HT1080 (cell line): ENCODE measurements at places on chromosomes 1 and 21. TPM values are rescaled to one million over a fixed set of nuclear protein-coding genes. Genes with fewer than 3 reads are reported as not detected.

Gene PYHIN1
- total RNA-seq: 0.26 TPM in 1 of 2 replicates, not detected in the other

Gene STUM
- not detected in 2 replicates for total RNA-seq

Gene ISG15
- 48.6 and 53.3 TPM in 2 replicates for total RNA-seq

Gene ADGRL4
- 52.1 and 63.2 TPM in 2 replicates for total RNA-seq

Gene RGL1
- total RNA-seq: 3.9 and 4.2 TPM in 2 replicates

Gene GJA5
- not detected in 2 replicates for total RNA-seq

Gene FBLIM1
- 80.6 and 82.6 TPM in 2 replicates for total RNA-seq

Gene MCOLN2
- 13.1 and 14.9 TPM in 2 replicates for total RNA-seq

Gene PSEN2
- total RNA-seq: 24.5 and 29.1 TPM in 2 replicates

- DNase-seq: no peak
These were observed 30.7 kb downstream of the EIF2D start for GRCh38 chr1:206581571-206581981.

DNA sequence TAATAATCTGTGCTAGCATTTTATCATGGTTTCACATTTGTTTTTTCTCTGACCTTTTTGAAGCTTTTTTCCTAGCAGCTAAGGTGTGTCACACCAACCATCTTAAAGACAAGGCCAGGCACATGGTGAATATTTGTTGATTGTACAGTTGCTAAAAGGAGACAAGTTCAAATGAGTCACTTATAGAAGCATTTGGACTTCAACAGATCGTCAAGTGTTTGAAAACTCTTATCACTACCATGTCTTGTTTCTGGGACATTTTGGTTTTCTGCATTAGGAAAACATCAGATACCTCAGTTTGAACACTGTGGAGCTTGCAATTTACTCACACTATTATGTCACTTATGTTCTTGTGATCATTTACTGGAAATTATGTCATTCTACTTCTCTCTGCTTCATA lies 407.3 kb downstream of the USP25 start:
- no peak for DNase-seq

DNA sequence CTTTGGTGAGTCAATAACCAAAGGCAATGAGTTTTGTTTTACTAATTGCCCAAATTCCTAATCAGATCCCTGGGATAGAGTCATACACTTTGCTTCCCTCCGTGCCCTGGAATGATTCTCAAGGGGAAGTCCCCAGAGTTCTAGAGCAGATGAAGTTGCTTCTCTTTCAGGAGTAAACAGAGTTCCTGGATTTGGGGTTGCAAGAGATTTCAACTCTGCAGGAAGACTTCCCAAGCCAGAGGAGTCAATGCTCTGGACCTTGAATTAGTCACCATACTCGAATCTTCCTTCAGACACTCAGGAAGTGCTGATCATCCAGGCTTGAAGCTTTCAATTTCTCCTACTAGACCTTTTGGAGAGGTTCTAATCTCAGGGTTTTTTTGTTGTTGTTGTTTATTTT lies 39.6 kb downstream of the FCER1A start:
- peak; percentile 32 for DNase-seq

DNA sequence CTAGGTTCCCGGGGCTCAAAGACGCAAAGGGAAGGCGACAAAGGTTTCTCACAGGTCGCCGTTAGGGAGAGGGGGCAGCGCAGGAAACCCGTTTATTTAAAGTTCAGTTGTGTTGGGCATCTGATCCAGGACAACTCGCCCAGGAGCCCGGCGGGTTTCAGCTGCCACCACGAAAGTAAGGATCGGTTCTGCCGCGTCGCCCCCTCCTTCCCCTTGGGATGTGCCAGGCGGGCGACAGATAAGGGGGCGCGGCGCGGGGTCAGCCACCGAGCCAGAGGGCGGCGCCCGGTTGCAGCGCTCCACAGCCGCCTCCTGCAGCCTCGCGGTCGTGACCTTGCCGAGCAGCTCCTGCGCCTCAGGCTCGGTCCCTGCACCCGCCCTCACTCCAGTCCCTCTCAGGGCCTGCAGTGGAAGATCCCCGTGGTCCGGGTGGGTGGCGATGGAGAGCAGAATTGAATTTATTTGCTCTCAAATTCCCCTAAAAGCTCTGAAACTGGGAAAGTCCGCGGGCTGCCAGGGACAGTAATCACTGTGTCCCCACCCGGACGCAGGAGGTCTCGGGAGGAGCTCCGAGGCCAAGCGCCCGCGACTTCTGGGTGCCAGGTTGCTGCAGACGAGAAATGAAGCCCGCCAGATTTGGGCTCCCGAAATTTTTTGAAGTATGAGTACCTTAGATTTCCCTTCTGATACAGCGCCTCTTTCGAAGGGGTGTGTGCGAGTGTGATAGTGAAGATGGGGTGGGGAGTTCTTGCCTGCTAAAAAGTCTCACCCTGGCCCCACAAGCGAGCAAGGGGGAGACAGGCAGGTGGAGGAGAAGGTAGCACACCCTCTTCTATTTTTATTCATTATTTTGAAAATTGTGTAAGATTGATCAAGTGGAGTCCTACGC lies 28.4 kb upstream of the NFIA start:
- no peak for DNase-seq

DNA sequence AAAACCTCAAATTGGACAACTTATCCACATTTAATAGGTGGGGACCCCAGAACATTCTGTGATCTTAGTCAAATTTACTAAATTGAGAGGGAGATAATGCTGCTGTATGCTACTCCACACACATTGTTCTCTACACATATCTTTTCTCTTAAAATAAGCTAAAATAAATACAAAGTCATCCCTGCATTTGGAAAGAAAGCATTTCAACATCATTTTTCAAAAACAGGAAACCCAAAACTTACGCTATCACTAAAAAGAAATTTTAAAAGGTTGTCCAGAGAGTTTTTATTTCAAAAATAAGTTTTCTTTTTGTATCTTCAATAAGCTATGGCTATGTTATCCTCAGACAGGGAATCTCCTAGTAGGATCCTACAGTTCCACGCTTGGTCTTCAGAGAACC lies 19.5 kb upstream of the OR6N2 start:
- DNase-seq: no peak

GRCh38 chr1:23369335-23370013 lies at the start of gene ZNF436:
Gene ZNF436 (minus strand): TSS chr1:23369836. CDS start chr1:23368005, 1,831 bp downstream.
- peak; percentile 67 for DNase-seq

DNA sequence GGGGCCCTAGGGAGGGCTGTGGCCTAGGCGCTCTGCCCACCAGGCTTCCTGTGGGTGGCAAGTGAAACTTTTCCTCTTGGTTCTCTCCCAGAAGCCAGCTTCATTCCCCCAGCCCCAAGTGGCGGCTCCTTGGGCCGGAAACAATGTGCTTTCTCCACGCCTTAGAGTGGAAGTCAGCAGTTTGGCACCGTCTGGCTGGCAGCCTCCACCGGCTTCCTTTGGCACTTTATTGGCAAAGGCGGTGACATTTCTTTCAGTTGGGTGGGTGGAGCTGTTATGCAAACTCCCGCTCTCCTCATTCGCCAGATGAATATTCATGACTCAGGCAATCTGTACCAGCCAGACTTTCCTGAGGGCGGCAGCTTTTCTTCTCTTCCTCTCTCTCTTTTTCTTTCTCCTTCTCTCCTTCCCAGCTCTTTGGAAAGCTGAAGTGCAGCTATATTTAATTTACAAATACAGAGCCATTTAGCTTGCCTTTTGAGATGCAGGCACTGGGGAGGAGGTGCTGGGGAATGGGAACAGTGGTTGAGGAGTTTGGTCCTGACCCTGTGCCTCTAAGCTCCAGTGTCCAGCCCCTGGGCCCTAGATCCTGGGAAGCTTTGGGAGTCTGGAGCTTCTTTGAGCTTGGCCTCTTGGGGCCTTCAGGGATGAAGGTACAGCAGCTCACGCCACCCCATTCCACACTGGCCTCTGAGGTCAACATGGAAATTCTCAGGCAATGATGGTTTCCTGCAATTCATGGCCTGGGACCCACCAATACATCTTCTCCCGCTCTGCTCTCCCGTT lies 67.8 kb upstream of the POU3F1 start:
- no peak for DNase-seq

DNA sequence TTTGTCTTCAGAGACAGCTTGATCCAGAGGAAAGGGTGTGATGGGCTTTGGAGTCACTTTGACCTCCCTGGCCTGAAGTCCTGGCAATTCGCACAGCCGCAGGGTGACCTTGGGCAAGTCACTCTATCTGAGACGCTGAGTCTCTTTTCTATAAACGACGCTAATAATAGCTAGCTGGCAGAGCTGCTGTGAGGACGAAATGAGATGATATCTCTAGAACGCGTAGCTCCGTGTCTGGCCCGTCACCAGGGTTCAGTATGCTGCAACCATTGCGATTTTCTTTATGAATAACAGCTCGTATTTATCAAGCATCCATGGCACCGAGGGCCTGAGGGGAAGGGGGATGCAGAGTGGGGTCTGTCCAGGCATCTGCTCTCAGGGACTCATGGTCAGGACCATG lies 58.7 kb downstream of the IGSF21 start:
- DNase-seq: no peak

GRCh38 chr1:154951901-154952657 lies 3.8 kb downstream of the PBXIP1 start:
- DNase-seq: no peak

- no peak for DNase-seq
These were observed 147.8 kb upstream of the DPT start for GRCh38 chr1:168876830-168877229.

GRCh38 chr21:21624674-21625073 lies 626.5 kb downstream of the NCAM2 start:
- DNase-seq: peak; percentile 8

DNA sequence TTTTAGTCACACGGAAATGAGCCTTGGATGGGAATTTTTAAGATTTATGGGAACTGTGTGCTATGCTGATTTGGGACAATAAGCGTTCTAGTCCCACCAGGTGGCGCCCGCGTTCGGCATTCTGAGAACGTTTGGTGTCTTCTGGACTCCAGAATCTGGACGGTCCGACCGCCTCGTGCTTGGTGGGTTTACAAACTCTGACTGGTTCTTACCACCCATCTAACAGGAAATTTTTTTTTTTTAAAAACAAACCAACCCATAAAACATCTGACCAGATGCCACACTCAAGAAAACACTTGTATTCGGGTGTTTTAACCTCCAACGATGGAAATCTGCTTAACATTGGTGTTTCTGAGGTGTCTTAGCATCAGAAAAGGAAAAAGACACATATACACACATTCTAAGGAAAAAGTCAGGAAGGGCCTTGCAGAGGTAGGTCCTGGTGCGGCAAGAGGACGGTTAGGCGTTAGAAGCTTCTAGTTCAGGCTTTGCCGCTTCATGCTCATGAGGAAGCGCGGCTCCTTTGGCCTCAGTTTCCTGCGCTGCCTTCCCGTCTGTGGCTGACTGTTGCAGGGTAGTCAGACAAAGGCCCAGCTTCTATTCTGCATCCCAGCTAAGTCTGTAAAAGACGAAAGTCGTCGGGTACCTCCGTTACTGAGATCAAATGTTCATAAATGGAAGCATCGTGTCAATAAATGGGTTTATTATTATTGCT lies 814 bp upstream of the DYRK3 start:
- DNase-seq: peak; percentile 82

GRCh38 chr1:26530895-26531598 lies 1.5 kb downstream of the RPS6KA1 start:
- DNase-seq: peak; percentile 87

DNA sequence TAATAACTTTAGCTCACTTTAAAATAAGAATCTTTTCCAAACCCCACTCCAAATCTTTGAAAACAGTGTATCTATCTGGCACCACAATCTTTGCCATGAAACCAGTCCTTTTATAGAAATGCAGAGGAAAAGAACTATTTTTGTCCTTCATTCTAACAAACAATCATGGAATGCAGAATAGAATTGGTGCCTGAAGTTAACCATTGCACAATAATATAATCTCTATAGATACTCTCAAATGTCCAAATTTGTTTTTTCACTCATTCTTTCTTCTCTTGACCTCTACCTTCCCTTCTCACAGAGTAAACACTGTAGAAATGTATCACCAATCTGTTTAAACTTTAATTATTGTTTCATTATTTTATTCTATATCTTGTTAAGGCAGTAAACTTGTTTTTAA lies 34.8 kb downstream of the TTLL7 start:
- no peak for DNase-seq

DNA sequence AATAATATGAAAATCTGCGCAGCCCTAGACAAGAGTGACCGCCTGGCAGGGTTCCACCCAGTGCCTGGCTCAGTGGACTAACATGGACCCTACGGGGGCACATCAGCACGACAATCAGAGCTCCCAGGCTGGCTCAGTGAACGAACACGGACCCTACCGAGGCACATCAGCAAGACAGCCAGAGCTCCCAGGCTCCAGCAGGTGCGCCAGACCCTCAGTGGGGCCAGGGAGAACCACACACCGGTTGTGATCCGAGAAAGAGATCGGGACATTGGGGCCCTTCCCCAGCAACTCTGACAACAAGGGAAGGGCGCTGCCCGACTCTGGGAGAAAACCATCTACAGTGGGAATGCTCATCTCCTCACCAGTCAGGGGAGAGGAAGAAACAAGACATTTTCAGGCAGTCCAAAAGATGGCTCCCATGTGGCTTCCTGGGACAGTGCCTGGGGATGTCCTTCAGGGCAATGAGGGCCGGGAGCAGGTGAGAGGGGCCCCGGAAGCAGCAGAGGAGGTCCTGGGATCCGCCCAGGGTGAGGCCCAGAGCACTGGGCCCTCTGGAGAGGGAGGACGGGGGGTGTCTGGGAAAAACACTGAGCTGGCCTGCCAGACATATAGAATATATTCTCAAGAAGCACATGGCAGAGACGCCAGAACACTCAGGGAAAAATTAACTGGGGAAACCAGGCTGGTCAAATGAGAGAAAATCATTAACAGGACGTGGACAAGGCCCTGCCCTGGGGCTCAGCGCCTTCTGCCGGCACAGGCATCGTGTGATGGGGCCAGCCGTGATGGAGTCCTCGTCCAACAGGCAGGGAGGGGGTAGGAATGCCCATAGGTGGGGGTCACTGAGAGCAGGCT lies 4.8 kb downstream of the ARHGEF16 start:
- DNase-seq: no peak

- DNase-seq: no peak
These were observed 306.9 kb downstream of the LRRC40 start for GRCh38 chr1:69898403-69898947.

- no peak for DNase-seq
These were observed 200.5 kb downstream of the PCP4 start for GRCh38 chr21:40067751-40068150.

DNA sequence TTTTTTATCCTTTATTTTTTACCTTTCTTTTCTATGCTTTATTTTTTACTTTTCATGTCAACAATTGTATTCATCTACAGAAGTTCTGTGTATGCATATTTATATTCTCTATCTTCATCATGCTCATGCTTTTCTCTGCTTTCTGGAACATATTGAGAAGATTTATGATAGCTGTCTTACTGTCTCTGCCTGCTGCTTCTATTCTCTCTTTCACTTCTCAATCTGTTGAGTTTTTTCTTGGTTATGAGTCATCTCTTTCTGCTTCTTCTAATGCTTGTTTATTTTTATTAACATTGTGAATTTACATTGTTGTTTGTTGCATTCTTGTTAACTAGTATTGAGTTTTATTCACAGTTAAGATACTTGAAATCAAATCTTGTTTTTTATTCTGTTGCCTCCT lies 22.6 kb downstream of the F5 start:
- DNase-seq: no peak

- peak; percentile 38 for DNase-seq
These were observed 228.9 kb upstream of the TMEM51 start for GRCh38 chr1:14924455-14925331.

DNA sequence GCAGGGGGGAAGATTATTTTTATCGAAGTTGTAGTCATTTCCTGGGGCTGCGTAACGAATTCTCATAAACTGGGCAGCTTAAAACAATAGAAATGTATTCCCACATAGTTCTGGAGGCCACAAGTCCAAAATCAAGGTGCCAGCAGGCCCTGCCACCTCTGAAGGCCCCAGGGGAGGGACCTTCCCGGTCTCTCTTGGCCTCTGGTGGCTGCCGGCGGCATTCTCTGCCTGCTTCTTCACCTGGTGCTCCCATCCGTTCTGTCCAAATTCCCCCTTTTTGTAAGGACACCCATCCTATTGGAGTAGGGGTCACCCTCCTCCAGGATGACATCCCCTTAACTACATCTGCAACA lies 92.8 kb downstream of the PDE9A start:
- DNase-seq: no peak
